Activated CD4-positive, alpha-beta T cell treated with anti-CD3 and anti-CD28 coated beads for 4 hours (primary cell): ENCODE measurements at places on chromosomes 7 and 10.
A peak's percentile ranks its signal among the peaks of the same experiment; 100 is the strongest.

DNA sequence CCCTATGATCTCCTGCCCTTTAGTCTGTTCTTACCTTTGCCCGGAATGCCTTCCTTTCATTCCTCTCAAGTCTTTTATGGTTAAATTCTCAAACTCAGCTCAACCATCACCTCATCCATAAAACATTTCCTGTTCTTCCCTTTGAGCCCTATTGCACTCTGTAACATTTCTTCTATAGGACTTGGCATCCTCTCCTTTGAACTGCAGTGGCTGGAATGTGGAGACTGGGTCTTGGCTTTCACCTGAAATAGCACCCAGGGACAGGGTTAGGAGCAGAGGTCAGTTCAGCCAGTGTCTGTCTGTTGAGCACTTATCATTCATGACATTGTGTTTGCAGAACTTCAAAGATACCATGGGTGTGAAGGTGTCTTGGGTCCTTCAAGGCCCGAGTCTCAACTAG is 7.2 kb downstream of the NFE2L3 start:
- DNase-seq: no peak

- no peak for DNase-seq
Measured at GRCh38 chr7:30423788-30424505, 54.6 kb downstream of the NOD1 start.

- no peak for DNase-seq
Measured at GRCh38 chr10:59857921-59858320, 48.4 kb downstream of the CCDC6 start.

GRCh38 chr7:104023100-104023499 is 33.6 kb upstream of the RELN start:
- DNase-seq: no peak

DNA sequence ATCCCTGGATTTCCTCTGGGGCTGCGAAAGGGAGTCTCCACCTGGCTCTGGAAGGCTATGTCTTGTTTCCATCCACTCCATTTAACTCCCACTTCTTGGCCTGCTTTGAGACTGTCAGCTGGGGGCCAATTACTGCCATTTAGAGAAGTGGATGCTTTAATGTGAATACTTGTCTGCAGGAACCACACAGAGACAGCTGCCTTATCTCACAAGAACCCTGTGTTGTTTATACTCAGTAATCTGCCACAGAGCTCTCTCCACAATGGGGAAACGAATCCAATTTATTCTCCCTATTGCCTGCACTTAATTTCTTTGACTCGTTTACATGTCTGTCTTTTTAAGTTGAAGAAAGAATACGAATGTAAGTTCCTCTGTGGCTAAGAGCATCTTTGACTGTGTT is 787.0 kb upstream of the C7orf33 start:
- no peak for DNase-seq

GRCh38 chr10:88004451-88004850 is 141.0 kb downstream of the PTEN start:
- DNase-seq: no peak

GRCh38 chr10:10873289-10873688 is 144.4 kb upstream of the CELF2 start:
- no peak for DNase-seq

GRCh38 chr7:17093461-17093860 is 205.0 kb upstream of the AHR start:
- no peak for DNase-seq

DNA sequence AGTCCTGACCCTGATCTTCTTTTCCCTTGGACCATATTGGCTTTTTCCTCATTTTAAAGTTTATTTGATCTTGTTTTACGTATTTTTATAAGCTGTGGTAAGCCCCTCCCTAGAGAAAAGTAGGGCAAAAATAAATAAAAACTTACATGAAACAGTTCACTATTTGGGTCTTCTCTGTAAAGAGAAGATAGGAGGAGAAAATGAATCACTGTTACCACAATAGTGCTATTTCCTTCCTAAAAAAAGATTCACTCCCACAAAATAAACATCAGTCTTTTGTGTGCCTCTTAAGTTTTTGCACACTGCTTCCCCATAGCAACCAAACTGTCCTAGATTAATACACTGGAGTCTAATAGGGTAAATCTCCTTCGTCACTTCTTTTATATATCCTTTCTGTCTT is 1.4 kb upstream of the SVIL start:
- no peak for DNase-seq

DNA sequence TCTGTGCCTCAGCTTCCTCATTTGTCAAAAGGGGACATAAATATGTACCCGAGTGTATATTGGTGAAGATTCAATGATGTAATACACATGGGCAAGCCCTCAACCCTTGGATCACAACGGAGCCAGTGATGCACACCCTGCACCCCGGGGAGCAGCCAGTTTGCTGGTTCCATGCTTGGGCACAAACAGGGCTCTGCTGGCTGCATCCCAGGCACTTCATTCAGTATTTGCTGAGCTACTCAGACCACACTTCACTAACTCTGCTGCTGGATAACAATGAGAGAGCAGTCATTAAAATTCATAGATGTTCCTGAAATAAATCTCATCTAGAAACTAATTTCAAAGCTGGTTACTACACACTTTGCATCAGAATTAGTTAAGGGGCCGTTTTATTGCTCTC is 72.0 kb downstream of the SCRN1 start:
- no peak for DNase-seq

DNA sequence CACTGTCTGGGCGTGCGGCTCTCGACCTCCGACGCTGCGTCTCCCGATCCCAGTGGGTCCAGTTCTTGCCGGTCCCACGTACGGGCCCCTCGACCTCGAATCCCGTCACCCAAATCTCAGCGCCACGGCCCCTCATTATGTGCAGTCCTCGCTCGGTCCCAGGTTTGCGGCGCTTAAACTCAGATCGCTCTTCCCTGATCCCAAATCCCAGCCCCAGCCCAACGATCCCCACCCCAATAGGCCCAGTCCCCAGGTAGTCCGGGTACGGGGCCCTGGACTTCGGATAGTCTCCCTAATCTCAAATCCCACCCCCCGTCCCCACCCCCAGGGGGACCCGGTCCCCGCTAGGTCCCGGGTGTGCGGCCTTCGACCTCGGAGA is 666 bp downstream of the HNRNPF start:
- no peak for DNase-seq

GRCh38 chr10:45404087-45404769 is 30.2 kb downstream of the ALOX5 start:
- DNase-seq: no peak

DNA sequence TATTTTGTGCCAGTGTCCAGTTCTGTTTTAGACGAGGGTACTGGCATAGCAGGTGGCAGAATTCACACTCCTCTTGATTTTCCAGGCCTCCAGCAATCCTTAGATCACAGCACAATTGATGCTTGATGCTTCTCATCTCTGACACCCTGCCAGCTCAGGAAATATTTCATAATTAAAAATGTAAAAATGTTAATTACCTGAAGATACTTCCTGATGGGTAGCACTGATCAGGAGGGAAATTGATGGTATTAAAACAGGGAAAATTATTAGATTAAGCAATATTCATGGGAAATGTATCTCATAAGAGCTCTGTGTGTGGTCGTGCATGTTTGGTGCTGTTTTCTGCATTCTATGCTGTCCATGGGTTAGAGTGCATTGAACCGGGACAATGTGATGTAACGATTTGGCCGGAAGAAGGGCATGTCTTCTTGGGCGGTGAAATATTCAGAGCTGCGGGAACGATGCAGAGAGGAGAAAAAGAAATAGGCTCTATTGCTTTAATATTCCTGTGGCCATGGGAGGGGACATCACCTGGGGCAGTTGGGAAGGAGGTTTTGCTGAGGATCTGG is 43.7 kb upstream of the MKI67 start:
- no peak for DNase-seq

DNA sequence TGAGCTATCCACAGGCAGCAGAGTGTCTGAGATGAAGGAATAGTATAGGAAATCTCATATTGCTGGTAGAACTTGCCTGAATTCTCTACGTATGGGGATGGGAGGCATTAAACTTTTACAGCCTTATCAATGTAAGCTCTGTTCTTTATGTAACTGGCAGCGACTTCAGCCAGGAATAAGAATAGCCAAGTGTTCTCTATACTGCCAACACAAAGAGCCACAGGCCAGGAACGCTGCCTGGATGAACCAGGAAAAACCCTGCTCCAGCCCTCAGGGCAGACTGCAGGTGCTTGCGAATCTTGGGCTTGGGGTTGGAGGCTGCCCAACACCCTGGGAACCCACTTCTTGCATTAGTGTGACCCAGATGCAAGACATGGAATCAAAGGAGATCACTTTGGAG is 6.1 kb upstream of the OLAH start:
- DNase-seq: no peak

DNA sequence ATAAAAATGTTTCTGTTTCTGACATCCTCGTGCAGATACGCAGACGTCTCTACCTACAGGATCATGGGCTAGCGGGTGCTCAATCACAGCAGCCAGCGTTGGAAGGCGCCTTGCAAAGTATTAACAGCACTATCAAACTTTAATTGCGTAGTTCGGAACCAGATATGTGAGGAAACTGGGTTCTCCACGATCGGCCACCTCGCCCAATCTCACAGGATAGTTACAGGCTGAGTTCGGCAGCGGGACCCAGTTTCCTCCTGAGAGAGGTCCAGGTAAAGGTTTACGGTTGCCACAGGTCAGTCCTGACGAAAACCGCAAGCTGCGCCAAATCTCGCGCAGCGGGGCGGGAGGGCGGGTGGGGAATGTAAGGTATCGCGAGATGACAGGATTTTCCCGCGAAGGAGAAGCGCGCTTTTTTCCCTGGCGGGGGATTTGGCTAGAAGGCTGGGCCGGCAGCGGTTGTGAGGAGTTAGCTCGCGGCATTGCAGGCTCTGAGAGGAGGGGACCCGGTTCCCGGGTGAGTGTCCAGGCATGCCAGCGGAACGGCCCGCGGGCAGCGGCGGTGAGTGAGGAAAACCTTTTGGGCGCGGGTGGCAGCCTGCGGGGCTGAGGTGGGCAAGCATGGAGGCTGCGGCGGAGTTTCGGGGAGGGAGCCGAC is at the start of gene HELLS:
Gene HELLS (plus strand): TSS at position 398 of the 658 bp plus-strand sequence. CDS start 134 bp downstream, at position 532.
- DNase-seq: peak; percentile 66

- no peak for DNase-seq
Measured at GRCh38 chr7:69173341-69173740, 424.9 kb upstream of the AUTS2 start.

DNA sequence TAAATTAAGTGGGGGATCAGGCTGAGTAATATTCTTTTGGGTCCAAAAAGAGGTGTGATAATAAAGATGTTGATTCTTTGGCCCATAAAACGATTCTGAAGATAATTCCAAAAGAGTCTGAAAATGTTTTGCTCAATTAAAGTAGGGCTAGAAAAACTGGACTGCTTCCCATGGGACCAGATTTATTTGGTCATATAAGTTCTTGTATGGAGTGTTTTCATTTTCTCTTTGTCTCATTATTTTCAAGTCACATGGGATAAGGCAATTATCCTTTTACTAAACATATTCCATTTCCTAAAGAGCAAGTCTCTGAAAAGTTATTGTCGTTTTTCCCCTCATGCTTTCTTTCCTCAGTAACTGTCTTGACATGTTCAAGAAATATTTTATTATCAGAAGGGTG is 41.5 kb downstream of the CDK6 start:
- no peak for DNase-seq

GRCh38 chr10:88313878-88314277 is 269.2 kb downstream of the RNLS start:
- DNase-seq: no peak

- DNase-seq: no peak
Measured at GRCh38 chr7:149685455-149685854, 87.9 kb downstream of the ZNF467 start.

GRCh38 chr7:17362439-17363105 is 64.1 kb downstream of the AHR start:
- no peak for DNase-seq
